ENCODE measurements at places on chromosomes 7 and 10.

GRCh38 chr10:93379731-93380575 lies 102.2 kb downstream of the MYOF start:
- DNase-seq, result peak; percentile 10

DNA sequence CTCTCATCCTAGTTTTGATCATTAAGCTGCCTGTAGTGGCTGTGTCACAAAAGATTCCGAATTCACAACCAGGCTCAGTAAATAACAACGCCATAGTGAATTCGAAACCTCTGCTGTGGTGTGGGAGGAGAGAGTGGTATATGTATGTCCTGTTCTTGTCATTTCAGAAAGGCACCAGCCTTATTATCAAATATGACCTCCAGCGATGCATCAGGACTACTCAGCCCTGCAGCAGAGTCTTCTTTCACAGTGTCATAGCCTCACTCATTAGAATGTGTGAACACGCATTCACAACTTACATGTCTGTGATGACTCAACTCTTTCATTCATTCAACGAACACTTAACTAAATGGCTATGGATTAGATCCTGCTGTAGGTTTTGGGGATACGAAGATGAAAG lies 15.3 kb downstream of the AOC1 start:
- DNase-seq, result no peak

- no peak for DNase-seq
These were observed 127.6 kb downstream of the TNS3 start for GRCh38 chr7:47454069-47454973.

GRCh38 chr7:1260244-1260635 lies 27.6 kb downstream of the UNCX start:
- no peak for DNase-seq

GRCh38 chr7:146864644-146865043 lies 748.0 kb downstream of the CNTNAP2 start:
- no peak for DNase-seq

GRCh38 chr10:117364110-117364960 lies 10.9 kb downstream of the PDZD8 start:
- DNase-seq, result no peak

DNA sequence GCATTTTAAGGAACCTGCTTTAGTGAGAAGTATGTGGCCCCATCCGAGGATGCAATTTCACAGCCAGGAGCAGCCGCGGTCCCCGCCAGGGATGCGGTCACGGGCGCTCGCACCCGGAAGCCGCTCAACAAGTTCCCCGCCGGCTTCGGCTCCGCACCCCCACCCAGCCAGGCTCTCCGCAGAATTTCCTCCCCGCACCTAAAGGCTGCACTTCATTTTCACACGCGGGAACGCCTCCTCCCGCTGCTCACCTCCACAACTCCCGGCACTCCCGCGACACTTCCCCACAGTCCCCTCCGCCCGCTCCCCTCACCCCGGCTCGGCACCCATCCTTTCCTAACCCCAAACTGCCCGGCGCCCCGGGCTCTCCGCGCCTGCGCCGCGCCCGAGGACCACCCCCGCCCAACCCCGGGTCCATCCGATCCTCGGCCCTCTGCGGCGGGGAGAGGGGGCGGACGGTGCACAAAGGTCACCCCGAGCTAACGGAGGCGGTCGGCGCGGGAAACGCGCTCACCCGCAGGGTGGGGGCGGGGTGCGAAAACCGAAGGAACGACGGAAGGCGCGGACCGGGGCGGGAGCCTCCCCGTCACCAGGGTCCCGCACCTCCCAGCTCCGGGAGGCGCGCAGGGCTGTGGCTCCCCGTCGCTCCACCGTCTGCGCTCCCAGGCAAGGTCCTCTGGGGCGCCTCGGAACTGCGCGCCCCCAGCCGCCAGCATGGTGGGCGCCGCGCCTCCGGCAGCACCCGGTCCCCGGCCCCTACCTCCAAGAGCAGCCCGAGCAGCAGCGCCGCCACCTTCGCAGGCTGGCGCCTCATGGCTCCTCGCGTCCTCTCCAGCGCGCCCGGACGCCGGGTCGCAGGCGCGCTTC lies 558 bp downstream of the VOPP1 start:
- DNase-seq, result peak; percentile 38

GRCh38 chr7:142476077-142476476 lies 218.2 kb upstream of the PRSS58 start:
- DNase-seq, result no peak

DNA sequence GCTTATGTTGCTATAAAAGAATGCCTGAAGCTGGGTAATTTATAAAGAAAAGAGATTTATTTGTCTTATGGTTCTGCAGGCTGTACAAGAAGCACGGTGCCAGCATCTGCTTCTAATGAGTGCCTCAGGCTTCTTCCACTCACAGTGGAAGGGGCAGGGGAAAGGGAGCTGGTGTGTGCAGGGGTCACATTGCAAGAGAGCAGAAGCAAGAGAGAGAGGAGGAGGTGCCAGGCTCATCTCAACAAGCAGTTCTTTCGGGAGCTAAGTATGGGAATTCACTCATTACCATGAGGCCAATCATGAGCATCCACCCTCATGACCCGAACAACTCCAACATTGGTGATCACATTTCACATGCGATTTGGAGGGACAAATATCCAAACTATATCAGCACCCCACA lies 17.2 kb upstream of the SLK start:
- no peak for DNase-seq

GRCh38 chr10:80068270-80068669 lies 10.2 kb upstream of the TMEM254 start:
- DNase-seq, result no peak

- DNase-seq, result no peak
These were observed 30.7 kb upstream of the HSPA12A start for GRCh38 chr10:116772909-116773705.

Measured in activated T-helper 1 cell treated with anti-CD3 and anti-CD28 coated beads, Interleukin-2, amount 50 U/mL, for 16 hours (primary cell).